Stimulated activated naive CD4-positive, alpha-beta T cell (primary cell): ENCODE measurements at places on chromosomes 2 and 18.

DNA sequence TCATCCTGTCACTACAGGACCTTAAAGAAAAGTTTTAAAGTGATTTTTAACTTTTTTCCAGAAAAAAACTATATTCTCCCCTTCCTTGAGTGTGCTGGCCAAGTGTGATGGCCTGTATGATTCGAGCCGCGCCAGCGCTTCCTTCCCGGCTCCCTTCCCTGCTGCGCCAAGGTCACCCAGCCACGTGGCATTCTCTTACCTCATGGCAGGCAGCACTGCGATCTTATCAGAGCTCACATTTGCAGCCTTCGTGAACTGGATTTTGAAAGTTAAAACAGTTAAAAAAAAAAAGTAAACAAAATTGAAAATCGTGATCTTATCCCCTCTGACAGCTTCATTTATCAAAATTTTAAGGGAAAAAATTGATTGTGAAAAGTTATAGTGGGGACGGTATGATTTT lies 279.8 kb downstream of the PTGR3 start:
- DNase-seq: no peak

DNA sequence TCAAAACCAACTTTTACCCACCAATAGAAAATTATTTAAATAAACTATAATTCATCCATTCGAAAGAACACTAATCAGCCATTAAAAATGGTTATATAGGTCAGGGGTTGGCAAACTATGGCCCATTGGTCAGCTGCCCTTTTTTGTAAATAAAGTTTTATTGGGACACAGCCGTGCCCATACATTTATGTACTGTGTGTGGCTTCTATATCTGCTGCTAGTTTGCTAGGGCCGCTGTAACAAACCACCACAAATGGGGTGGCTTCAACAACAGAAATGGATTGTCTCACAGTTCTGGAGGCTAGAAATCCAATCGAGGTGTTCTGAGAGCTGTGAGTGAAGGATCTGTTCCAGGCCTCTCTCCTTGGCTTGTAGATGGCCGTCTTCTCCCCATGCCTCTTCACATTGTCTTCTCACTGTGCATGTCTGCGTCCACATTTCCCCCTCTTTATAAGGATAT lies 7.0 kb upstream of the TXNDC2 start:
- DNase-seq: no peak

GRCh38 chr2:108536133-108536780 lies 2.0 kb downstream of the LIMS1 start:
- no peak for DNase-seq

DNA sequence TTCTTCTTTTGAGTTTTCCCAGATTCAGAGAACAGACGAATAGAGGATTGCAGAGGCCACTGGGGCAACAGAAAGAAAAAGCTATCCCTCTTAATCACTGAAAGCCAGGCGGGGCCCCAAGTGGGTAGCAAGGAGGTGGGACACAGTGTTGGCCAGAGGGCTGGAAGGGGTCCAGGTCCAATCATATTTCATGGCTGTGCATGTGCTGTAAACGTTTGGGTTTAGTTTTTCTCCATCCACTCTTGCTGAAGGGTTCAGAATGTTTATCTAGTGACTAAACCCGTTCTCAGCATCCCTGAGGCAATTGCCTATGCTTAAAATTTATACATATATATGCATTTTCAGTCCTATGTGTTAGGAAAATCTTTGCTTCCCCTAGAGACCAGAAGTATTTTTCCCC lies 99.4 kb upstream of the EPHA4 start:
- no peak for DNase-seq

DNA sequence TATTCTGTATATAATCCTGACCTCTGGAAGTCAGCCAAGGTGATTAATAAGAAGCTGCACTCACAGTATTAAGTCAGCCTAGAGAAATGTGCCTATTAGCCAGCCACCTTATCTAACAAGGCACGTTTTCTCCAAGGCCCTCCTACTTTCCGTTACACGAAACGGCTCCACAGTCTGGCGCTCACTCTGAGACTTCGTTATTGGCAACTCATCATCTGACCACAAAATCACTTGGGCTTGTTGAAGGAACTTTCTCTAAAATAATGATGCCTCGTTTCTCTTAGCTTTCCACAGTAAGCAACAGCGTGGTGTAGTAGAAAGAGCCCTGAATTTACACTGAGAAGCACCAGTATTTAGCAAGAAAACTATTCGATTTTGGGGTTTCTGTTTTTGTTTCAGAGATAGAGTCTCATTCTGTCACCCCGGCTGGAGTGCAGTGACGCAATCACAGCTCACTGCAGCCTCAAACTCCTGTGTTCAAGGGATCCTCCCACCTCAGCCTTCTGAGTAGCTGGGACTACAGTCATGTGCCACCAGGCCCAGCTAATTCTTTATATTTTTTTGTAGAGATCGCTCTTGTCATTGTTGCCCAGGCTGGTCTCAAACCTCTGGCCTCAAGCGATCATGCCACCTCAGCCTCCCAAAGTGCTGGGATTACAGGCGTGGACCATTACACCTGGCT lies 53.6 kb upstream of the SLC14A1 start:
- DNase-seq: peak; percentile 45

GRCh38 chr2:37601569-37601968 lies 69.9 kb downstream of the CDC42EP3 start:
- no peak for DNase-seq

DNA sequence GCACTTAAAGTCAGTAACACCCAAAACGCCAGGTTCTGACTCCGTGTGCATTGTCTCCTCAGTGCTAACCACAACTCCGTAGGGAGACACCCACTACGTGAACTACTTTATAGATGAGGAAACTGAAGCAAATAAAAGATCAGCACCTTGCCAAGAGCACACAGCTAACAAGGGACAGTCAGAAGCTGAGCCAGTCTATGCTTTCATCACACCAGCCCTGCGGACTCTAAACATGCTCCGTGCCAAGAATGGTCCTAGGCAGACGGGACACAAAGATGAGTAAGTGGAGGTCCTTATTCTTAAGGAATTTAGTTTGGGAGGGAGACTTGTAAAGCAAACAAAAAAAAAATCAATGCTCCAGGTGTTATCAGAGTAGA lies 9.6 kb downstream of the MBOAT2 start:
- no peak for DNase-seq

DNA sequence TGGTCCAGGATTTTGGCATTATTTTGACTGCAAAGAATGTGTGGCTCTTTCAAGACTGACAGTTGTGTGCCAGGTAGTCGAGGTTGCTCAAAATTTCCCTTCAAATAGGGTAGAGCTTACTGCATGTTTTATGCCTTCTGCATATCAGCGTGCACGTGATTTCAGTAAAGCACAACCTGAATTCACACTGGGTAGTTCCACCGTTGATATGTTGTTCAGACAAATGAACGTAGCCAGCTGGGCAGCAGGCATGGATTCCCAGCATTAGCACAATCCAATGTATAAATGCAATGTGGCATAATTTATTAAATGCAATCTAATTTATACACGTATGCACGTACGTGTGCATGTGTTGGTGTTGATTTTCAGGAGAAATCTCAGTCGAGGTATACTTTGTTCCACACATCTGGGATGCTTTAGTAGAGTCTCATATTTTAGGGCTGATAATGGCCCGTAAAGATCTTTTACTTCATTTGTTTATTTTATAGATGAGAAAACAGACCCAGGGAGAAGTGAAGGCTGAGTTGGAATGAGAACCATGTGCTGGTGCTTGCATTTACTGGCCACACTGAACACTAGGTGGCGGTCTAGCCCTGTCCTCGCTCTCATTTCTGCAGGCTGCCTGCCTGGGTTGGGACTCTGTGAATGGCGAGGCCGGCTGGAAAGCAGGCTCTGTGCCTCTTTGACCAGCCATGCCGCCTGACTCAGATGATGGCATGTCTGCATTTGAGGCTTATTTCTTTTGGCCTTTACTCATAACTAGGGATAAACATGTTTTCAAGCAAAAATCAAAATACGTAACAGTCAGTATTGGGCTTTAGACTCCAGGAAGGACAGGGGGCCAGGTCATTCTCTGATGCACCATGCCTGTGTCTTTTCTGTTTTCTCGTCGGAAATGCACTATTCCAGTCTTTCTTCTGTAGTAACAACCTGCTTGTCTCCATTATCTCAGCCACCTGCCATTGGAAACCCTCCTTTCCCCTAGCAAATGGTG lies 120.4 kb downstream of the RNF144A start:
- DNase-seq: peak; percentile 29

GRCh38 chr18:12863687-12864216 lies 20.3 kb downstream of the PTPN2 start:
- DNase-seq: no peak

GRCh38 chr2:164024396-164024795 lies 288.6 kb upstream of the FIGN start:
- DNase-seq: no peak

GRCh38 chr2:108412995-108413710 lies 35.4 kb downstream of the SULT1C4 start:
- DNase-seq: no peak

DNA sequence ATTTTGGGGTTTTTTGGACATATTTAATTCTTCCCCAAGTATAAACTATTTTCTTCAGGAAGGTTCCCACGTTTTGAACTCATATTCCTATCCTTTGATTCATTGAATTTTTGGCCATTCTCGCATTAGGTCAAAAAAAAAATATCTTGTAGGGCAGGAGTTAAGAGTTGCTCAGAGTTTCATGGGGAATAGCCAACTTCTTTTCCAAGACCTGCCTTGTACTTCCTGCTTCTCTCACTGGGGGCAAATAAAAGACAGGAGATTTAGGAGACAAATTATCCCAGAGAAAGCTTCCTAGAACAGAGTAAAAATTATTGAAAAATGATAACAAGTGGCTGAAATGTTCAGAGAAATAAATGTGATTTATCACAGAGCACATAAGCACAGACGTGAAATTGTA lies 55.2 kb upstream of the BCL11A start:
- DNase-seq: no peak

DNA sequence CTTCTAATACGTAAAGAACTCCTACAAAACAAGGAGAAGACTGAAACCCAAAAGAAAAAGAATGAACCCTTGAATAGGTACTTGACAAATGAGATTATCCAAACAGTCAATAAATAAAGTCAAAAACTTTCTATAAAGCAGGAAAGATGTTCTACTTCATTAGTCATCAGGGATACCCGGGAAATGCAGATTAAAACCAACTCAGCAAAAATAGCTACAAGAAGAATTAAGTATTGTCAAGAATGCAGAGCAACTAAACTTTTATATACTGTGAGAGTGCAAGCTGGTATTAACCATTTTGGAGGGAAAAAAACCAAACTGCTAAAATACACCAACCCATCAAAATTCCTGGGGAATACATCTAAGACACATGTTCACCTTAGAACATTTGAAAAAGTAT lies 10.4 kb downstream of the TXNL1 start:
- no peak for DNase-seq

- DNase-seq: no peak
Measured at GRCh38 chr2:82498777-82499443, 1960.2 kb downstream of the SUCLG1 start.

DNA sequence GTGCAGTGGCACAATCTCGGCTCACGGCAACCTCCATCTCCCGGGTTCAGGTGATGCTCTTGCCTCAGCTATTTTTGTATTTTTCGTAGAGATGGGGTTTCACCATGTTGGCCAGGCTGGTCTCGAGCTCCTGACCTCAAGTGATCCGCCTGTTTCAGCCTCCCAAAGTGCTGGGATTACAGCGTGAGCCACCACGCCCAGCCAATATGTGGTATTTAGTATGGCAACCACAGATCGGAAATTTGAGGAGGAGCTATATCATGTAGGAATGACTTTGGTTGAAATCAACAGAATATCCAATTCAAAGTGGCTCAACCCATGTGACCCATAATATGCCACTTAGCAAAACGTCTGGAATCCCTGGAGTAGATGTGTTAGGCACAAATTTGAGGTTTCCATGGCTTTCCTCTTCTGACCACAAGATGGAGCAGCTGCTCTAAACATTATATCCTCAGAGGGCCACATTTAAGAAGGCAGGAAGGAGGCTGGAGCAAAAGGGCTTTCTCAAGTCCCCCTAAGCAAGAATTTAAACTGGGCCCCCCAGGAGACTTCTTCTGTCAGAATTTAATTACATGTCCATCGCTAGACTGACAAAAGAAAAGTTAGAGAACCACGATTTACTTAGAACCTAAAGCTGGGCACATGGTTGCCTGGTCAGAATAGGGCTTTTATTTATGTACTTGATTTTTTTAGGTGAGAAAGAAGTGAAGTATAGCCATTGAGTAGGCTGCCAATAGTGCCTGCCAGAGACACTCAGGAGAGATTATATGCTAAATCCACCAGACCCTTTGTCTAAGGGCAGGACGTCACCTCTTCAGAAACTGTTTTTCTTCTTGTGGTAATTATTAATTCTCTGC lies 49.6 kb upstream of the ITSN2 start:
- peak; percentile 46 for DNase-seq

DNA sequence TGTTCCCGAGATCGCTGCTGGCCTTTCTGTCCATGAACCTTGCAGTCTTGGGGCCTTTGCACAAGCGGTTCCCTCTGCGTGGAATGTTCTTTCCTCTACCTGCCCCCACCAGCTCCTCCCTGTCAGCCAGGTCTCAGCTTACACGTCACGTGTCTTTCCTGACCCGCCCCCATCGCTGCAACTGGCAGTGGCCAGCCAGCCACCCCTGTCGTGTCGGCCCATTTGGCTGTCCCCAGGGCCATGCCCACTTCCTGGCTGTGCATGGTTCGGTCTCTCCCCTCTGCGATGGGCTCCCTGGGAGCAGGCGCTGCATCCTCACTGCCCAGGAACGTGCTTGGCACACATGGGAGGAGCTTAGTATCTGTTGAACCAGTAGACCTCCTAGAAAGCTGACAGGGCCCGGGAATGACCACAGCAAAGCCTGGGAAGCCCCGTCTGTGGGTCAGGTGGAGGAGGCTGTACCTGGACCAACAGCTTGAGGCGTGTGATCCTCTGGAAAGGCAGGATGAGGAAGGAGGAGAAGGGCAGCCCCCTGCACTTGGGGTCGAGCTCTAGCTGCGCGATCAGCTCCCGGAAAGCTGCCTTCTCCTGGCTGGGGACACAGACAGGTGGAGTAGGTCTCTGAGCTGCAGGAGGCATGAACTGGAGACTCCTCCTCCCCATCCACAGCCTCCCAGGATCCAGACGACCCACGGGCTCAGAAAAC lies 21.0 kb downstream of the SNORC start:
- DNase-seq: no peak

DNA sequence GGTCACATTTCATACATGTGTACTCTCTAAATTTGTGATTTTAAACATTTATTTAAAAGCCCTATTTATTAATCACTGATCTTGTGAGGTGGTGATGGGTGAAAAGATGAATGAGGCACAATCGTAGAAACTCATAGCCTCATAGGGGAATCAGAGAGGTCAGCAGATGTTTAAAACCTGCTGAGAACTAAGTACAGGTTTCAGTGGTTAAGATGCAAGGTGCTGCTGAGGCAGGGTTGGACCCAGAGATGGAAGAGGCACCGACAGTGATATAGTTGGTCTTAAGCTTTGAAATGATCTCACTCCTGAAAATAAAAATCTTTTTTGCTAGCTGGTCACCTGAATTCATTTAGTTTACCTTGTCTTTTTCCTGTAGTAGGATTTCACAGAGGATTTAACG lies 49.6 kb downstream of the LINC00305 start:
- DNase-seq: no peak

DNA sequence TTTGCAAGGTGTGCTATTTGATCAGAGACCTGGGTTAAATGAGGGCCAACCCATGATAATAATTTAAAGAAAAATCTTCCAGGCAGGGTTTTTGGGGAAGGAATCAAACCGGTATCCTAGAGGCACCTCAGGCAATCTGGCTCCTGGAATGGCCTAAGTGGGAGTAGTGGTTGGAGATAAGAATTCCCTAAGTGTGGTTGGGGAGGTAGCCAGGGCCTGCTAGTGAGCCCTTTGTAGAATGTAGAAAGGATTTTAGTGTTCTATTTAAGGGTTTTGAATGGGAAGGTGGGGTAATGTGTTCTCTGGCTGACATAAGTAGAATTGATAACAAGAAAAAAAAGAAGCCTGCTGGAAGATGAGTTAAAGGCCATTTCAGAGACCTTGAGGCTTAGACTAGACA lies 422.2 kb downstream of the XIRP2 start:
- no peak for DNase-seq

- DNase-seq: no peak
Measured at GRCh38 chr2:21467910-21468309, 344.1 kb downstream of the TDRD15 start.
